ENCODE measurements at places on chromosomes 12 and 14.

GRCh38 chr14:100120522-100121269 is 38.7 kb downstream of the DEGS2 start:
- no peak for DNase-seq

DNA sequence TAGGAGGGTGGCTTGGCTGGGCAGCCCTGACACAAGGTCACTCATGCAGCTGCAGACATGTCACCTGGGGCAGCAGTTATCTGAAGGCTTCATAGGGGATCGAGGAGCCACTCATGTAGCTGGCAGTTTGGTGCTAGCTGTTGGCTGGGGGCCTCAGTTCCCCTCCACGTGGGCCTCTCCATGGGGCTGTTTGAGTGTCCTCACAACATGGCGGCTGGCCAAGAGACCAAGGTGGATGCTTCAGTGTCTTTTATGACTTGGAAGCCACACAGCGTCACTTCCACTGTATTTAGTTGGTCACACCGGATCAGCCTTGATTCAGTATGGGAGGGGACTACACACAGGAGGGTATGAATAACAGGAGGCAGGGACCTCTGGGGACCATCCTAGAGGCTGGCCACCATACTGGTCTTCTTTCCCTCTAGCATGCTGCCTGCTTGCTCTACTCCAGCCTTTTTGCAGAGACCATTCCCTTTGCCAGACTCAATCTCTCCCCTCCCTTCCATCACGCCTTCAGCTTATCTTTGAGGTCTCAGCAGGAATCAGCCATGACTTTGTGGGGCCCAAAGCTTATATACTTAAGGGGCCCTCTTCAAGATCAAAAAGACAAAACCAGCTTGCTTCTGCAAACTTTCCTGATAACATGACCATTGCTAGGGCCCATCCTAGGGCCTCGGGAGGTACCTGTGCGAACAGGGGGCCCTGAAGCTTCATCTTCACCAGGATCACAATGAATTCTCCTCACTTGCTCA is 53.4 kb downstream of the RPH3A start:
- no peak for DNase-seq

DNA sequence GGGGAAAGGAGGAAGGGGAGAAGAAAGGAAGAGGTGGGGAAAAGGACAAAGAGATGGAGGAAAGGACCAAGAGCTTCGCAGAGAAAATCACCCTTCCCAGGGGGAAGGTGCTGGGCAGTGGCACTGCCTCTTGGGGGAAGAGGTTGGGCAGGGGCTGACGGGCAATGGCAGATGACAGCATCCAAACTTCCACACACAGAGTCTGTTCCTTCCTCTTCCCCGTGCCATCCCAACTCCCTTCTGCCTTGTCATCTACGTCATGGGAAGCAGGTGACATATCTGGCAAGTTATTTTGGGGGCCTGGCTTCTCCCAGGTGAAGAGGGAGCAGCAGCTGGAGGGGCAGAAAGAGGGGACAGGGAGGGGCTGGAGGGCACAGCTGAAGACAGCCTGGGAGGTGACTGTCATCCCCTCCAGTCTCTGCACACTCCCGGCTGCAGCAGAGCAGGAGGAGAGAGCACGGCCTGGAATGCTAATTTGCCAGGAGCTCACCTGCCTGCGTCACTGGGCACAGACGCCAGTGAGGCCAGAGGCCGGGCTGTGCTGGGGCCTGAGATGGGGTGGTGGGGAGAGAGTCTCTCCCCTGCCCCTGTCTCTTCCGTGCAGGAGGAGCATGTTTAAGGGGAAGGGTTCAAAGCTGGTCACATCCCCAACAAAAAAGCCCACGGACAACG is 43.9 kb upstream of the IQSEC3 start:
- no peak for DNase-seq

- DNase-seq: no peak
These were observed 129.4 kb downstream of the SMOC1 start for GRCh38 chr14:70008284-70009262.

- DNase-seq: no peak
These were observed 28.0 kb downstream of the ERH start for GRCh38 chr14:69370061-69370460.
